Gastrocnemius medialis (tissue), 4 donors: ENCODE measurements at places on chromosomes 11 and 22.

DNA sequence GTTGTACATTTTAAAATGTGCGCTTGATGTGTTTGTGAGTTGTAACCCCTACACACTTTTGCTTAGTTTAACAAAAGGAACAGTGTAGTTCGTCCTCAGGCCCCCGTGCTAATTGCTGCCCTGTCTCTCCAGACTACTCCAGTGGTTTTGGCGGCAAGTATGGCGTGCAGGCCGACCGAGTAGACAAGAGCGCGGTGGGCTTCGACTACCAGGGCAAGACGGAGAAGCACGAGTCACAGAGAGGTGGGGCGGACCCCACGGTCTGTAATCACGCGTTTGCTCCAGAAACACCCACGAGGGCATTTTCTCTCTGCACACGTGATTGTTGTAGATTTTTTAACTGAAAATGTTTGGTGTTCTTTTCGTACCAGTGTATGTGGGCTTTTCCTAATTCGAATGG, 18.6 kb downstream of the CTTN start:
- DNase-seq = no peak

GRCh38 chr11:74846770-74847169, 98.1 kb downstream of the RNF169 start:
- no peak for DNase-seq

GRCh38 chr11:60937144-60937527, 12.9 kb downstream of the TMEM132A start:
- DNase-seq = no peak

- no peak for DNase-seq
These were observed 18.0 kb upstream of the RAB38 start for GRCh38 chr11:88193278-88193677.

DNA sequence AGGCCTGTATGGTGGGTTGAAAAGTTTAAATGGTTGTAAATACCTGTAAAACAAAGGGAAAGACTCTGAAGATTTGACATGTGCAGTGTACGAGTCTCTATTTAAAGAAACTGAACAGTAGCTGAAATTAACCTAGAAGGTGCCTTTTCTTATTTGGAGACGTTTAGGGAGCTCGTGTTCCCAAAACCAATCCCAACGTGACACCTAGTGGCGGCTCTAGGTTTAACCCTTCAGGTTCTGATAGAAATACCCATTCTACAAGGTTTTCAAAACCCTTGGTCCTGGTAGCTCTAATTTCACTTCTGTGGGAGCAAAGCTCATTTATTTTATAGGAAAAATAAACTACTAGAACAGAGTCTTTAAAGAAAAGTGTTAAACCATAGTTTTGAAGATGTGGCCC, 258.3 kb downstream of the LRRC4C start:
- DNase-seq = no peak

- DNase-seq = no peak
These were observed 61.8 kb downstream of the OTOG start for GRCh38 chr11:17608821-17609220.

DNA sequence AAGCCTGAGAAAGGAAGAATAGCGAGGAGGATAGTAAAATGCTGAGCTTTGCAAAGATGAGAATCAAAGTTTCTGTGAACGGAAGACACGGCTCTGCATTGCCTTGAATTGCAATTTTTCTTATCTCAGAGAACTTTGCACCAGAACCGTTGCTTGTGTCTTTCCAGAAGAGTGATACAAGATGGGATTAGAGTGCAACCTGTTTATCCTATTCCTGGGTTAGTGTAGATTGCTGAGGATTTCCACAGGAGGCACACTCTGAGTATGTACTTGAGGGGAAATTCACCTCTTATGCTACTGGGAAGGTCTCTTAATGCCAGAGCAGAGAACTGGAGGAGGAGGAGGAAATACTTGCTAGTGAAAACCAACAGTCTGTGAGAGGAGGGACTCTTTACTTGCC, 377.5 kb downstream of the OPCML start:
- no peak for DNase-seq

DNA sequence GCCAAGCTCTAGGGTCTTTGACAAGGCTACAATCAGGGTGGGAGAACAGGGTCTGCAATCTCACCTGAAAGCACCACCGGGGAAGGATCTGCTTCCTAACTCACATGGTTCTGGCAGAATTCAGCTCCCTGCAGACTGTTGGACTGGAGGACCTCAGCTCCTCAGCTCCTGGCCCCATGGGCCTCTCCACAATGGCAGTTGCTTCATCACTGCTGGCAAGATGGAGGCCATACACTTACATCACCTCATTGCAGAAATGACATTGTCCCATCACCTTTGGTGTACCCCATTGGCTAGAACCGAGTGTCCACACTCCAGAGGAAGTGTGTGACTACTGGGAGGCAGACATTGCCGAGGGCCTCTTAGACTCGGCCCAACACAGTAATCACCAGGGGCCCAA, 20.9 kb upstream of the MPPED1 start:
- DNase-seq = no peak

- no peak for DNase-seq
These were observed 369.6 kb downstream of the TENM4 start for GRCh38 chr11:79071190-79071589.

DNA sequence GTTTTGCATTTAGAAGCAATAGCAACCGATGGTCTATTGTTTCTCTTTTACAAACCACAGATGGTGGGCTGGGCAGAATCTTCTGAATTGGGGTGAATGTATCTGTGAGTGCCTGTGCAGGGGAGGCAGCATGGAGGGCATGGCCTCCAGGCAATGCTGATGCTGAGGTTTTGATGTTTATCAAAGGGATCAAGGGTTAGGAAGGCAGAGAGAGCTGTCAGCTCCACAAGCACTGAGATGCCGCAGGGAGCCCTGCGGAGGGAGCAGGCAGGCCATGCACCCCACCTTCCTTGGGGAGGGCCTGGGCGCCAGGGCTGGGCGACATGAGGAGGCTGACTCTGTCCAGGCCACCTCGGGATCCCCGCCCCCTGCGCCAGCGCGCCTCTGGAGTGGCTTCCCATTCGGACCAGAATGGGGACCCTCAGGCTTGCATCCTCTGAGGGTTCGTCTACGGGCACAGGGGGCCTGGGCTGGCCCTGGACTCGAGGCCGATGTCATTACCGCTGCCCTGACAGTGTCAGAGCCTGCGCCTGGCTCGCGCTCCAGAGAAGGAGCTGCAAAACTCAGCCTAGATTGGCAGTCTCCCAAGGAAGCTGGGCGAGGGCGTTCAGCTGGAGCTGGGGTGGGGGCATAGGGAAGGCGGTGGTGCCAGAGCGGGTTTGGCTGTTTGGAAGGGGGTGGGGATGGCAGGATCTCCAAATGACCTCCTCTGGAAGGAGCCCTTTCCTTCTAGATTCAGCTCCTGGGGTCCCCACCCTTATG, 13.9 kb upstream of the TH start:
- no peak for DNase-seq

DNA sequence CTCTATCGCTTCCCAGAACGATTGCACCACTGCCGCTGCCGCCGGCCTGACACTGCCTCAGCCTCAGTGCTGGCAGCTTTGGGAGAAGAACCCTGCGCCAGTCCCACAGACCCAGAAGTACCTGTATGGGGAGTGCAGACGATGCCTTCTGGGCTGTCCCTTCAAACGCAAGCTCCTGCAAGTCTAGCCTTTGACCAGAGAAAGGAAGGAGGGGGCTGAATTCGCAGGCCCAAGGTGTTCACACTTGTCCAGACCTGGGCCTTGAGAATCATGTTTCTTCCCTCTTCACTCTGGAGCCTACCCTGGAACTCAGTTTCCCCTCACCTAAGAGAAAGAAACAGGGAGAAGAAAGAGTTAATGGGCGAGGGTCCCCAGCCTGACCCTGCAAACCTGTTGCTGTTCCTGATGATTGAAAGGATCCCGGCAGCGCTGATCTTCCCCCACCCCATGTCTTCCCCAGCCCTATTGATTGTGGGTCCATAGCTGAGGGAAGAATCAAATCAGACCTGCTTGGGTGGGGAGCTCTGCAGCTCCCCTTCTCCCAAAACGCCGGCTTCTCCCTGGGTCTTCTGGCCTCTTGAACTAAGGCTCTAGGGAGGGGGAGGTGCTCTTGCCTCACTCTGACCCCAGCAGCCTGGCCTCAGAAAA, 786 bp upstream of the MCAM start:
- DNase-seq = no peak

DNA sequence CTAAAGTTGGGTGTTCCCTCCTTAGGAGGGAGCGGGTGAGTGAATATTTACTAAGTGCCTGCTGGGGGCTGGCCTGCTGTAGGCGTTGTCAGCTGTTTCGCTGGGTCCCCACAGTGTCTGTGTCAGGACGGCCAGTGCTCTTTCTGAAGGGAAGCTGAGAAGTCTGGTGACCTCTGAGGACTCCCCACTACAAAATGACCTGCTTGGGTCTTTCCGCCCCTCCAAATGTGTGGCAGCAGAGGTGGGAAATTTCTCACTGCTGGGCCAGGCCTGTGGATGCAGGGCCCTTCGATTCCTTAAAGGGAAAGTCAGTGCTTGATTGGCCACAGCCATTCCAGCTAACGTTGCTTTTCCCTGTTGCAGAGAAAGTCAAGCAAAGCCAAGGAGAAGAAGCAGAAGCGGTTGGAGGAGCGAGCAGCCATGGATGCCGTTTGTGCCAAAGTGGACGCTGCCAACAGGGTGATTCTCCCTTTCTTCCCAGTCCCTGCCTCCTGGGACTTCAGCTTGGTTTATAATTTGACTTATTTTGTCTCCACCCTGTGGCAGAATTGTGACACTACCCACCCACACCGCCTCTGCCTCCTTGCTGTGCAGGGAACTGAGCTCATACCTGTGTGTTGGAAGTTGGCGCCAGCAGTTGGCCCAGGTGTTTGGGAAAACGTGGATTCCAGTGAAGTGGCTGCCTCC, 6.8 kb downstream of the NAA40 start:
- peak; percentile 78 for DNase-seq

- no peak for DNase-seq
These were observed 1.0 kb downstream of the C11orf96 start for GRCh38 chr11:43943372-43943930.

GRCh38 chr22:32309585-32310251, 47.9 kb upstream of the RFPL3 start:
- DNase-seq = no peak

GRCh38 chr22:50074056-50074455, 11.2 kb downstream of the MLC1 start:
- DNase-seq = no peak

GRCh38 chr11:117221775-117222517, 9.9 kb downstream of the PCSK7 start:
- DNase-seq = peak; percentile 61

DNA sequence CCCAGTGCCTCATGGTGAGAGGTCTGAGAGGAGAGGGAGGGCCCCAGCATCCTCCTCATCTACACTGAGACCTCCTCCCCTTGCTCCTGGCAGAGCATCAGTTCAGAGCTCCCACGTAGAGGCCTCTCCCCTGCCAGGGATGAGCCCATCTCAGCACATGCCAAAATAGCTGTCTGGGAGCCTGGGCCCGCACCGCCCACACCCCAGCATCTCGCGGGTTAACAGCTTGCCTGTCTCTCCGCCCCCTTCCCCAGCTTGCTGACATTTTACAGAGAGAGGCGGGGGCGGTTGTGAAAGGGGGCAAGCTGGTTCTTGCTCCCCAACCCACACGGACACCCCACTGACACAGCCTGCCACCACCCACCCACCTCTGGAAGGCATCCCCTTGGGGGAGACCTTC, 6.4 kb downstream of the DGKZ start:
- DNase-seq = no peak

DNA sequence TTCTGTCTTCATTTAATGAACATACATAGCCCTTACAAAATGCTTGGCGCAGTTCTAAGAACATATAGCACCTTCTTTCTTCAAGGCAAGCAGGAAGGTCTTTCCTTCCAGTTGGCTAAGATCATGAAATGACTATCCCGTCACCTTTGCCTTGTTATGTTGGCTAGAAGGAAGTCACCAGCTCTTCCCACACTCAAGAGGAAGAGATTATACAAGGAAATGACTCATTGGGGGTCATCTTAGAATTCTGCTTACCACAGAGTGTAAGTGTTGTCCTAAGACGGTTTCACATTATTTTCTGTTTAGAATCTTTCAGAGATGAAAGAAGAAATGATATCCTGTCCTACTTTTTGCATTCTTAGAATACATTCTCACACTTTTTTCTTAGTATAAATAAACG, 808.0 kb upstream of the LUZP2 start:
- DNase-seq = no peak

DNA sequence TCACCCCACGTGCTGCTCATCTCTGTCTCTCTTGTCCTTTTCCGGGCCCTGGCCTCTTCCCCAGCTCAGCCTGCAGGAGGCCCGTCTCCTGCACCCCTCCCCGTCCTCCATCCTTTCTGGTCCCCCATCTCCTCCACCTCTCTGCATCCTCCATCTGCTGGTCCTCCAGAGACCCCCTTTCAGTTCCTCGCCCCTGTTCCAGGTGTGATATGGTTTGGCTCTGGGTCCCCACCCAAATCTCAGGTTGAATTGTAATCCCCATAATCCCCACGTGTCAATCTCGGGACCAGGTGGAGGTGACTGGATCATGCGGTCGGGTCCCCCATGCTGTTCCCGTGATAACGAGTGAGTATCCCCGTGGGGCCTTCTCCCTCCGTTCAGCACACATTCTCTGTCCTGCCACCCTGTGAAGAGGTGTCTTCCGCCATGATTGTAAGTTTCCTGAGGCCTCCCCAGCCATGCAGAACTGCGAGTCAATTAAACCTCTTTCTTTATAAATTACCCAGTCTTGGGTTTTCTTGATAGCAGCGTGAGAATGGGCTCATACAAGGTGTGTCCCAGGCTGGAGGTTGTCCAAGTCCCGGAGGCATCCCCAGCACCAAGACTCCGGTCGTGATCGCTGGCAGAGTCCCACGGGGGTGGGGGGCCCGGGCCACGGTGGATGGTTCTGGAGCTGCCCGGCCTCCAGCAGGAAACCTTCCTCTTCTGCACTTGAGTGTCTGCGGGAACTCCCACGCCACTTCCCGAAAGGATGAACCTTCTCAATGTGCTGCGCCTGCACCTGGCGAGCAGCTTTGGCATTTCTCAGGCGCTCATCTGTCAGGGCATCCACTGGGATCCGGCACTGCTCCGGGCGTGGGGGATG, 29.0 kb upstream of the TOLLIP start:
- DNase-seq = no peak

DNA sequence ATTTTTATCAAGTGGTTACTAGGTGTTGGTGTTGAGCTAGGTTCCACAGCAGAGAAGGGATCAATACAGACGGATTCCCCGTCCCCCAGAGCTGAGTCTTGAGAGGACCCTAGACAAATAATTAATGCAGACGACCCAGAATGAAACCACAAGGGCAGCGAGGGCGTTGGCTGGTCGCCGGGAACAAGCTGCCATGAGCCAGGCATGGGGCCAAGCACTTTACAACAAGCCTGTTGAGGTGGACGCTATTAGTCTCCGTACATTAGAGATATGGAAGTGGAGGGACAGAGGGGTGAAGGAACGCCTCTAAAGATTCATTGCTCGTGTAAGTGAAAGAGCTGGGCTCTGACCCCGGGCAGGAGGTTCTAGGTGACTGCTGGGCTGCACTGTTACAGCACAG, 77.1 kb upstream of the EIF3D start:
- no peak for DNase-seq

DNA sequence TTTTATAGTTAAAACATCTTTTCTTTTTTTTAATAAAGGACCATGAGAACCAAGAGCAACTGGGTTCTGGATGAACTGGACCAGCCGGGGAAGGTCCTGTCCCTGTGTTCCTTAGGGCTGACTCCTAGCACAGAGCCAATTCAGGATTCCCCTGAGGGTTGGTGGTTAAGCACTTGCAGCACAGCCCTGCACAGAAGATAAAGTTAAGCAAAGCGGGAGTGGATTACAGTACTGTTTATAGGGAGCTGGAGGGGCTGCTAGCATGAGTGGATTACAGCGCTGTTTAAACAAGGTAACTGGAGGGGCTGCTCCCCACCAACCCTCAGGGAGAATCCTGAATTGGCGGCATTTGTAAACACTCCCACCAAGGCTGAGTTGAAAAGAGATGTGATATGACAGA, 90.6 kb downstream of the CELSR1 start:
- DNase-seq = no peak

- DNase-seq = no peak
These were observed 48.0 kb downstream of the TSPAN18 start for GRCh38 chr11:44774731-44775130.
